Breast epithelium (tissue), 4 donors: ENCODE measurements at places on chromosomes 2 and 18. TPM values are rescaled to one million over a fixed set of nuclear protein-coding genes. Genes with fewer than 3 reads are reported as not detected.

DNA sequence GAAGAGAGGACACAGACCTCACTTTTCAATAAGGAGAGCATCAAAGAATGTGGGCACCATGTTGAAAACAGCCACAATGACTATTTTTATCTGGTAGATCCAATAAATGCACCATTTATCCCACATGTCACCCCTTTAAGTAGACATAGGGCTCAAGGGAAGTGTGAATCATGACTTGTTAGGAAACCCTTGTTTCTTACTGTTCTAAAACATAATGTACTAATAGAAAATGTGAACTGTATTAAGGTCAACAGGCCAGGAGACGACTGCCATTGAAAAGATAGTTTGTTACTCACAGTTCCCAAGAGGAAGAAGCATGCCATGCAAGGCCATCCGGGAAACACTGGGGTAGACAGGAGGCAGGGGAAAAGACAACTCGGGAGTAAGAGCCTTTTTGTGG lies 137.7 kb downstream of the EN1 start:
- H3K27me3 ChIP-seq, result no peaks in the 10 kb centered on the region
- H3K4me1 ChIP-seq, result no peaks in the 10 kb centered on the region
- no peak for DNase-seq
- H3K27ac ChIP-seq, result no peak overlapping the region

GRCh38 chr2:126558029-126558428 lies 97.9 kb upstream of the GYPC start:
- DNase-seq, result no peak
- H3K27me3 ChIP-seq, result no peaks in the 10 kb centered on the region
- no peaks in the 10 kb centered on the region for H3K36me3 ChIP-seq
- H3K27ac ChIP-seq, result no peak overlapping the region

DNA sequence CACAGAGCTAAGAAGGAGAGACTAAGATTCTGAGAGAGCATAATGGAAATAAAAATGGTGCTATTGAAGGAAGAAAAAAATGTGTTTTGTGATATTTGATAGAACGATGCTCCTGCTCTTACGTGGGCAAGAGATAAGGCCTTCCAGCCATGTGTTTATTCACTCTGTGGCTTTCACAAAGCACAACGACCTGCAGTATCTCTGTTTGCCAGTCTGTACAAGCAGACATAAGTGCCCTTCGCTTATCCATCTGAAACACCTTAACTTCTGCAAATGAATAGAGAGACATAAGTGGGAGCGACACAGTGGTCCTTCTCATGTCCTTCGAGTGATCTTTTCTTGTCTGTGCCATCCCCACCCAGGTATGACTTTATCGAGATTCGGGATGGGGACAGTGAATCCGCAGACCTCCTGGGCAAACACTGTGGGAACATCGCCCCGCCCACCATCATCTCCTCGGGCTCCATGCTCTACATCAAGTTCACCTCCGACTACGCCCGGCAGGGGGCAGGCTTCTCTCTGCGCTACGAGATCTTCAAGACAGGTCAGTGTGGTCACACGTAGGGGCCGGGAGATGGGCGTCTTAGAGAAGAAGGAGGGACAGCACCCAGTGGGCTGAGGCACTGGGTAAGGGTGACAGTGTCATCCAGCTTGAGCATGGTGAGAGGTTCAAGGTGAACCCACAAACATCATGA lies 33.7 kb downstream of the NRP2 start:
- no peaks in the 10 kb centered on the region for H3K27me3 ChIP-seq
- no peaks in the 10 kb centered on the region for H3K36me3 ChIP-seq
- no peak for DNase-seq
- no peak overlapping the region for H3K27ac ChIP-seq
- peaks cover 3% of the 10 kb centered on the region for H3K4me1 ChIP-seq

DNA sequence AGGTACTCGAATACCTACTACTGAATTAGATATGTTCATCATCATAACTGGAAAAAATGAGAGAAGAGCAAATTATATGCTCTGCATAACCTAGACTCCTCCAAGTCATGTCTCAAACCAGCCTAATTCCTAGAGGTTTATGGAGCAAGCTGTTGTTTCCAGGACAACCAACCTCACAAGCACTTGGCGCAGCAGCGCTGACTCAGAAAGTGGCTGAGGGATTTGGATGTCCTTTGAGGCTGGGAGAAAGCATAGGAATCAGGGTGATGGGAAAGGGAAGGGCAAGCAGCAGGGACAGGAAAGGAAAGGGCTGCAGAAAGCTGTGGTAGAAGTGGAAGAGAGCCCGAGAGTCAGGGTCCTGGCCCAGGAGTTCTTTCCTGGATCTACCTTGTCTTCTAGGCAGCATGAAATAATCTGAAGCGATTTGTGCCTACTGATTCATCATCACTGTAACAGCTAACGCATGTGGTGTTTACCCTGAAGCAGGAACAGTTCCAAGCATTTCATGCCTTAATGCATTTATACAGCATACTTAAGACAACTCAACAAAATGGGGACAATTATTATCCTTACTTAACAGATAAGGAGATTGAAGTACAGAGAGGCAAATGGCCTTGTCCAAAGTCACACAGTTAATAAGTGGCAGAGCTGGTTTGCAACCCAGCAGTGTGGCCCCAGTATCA lies 3.7 kb downstream of the PLEK start:
- H3K4me3 ChIP-seq, result no peak overlapping the region
- no peaks in the 10 kb centered on the region for H3K36me3 ChIP-seq
- no peak overlapping the region for H3K27ac ChIP-seq
- H3K4me1 ChIP-seq, result no peaks in the 10 kb centered on the region
- DNase-seq, result no peak
- no peaks in the 10 kb centered on the region for H3K27me3 ChIP-seq

- no peaks in the 10 kb centered on the region for H3K4me1 ChIP-seq
- no peak overlapping the region for H3K27ac ChIP-seq
- no peak overlapping the region for H3K4me3 ChIP-seq
Observed at GRCh38 chr2:224843141-224843540, 127.0 kb upstream of the CCDC195 start.

DNA sequence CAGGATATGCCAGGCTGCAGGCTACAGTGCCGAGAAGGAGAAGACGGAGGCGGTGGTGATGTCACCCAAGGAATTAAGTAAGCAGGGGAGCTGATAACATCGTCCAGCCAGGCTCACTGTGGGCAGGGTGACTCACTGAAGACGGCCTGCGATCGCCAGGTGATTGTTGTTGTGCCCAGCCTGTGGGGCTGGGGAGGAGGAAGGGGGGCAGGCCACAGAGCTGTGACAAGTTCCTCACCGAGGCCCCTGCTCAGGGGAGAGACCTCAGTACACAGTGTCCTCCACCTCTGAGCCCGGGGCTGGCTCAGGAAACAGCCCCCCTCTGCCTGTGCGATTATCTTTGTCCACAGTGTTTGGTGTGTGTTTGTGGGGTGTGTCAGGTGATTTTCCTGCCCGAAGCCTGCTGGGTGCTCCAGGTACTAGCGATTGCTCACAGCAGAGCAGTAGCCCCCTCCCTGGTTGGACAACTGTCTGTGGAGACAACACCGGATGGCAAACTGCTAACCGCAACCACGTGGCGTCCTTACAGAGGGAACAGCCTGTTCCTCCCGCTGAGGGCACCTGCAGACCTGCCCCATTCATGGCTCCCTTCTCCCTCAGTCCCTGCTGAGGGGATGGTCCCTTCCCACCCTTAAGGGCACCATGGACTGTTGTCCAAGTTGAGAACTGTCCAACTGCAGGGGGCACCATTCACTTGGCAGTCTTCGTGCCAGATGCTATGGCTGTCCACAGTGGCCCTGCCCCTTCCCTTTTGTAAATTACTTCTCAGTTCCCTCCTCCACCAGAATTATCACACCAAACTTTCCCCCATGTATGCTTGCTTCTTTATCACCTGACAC lies 95.1 kb downstream of the ZFP36L2 start:
- H3K4me1 ChIP-seq, result peaks cover 8% of the 10 kb centered on the region
- peak overlapping the region; percentile 93 for H3K27ac ChIP-seq
- peak overlapping the region; percentile 9 for H3K4me3 ChIP-seq
- peak; percentile 95 for DNase-seq
- H3K36me3 ChIP-seq, result no peaks in the 10 kb centered on the region

DNA sequence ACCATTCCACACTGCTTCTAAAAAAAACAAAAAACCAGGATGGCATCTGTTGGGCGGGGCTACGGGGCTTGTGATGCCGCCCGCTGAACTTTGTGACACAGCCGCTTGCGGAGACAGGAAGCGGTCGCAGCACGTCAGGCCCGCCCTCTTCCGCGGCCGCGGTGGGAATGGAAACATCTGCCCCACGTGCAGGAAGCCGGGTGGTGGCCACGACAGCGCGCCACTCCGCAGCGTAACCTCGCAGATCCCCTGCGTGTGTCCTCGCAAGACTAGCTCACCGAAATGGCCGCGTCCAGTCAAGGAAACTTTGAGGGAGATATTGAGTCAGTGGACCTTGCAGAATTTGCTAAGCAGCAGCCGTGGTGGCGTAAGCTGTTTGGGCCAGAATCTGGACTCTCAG lies 168.5 kb downstream of the SUCLG1 start:
- H3K27ac ChIP-seq, result no peak overlapping the region
- no peaks in the 10 kb centered on the region for H3K27me3 ChIP-seq
- no peak for DNase-seq
- H3K36me3 ChIP-seq, result no peaks in the 10 kb centered on the region
- H3K4me1 ChIP-seq, result no peaks in the 10 kb centered on the region
- no peak overlapping the region for H3K4me3 ChIP-seq

DNA sequence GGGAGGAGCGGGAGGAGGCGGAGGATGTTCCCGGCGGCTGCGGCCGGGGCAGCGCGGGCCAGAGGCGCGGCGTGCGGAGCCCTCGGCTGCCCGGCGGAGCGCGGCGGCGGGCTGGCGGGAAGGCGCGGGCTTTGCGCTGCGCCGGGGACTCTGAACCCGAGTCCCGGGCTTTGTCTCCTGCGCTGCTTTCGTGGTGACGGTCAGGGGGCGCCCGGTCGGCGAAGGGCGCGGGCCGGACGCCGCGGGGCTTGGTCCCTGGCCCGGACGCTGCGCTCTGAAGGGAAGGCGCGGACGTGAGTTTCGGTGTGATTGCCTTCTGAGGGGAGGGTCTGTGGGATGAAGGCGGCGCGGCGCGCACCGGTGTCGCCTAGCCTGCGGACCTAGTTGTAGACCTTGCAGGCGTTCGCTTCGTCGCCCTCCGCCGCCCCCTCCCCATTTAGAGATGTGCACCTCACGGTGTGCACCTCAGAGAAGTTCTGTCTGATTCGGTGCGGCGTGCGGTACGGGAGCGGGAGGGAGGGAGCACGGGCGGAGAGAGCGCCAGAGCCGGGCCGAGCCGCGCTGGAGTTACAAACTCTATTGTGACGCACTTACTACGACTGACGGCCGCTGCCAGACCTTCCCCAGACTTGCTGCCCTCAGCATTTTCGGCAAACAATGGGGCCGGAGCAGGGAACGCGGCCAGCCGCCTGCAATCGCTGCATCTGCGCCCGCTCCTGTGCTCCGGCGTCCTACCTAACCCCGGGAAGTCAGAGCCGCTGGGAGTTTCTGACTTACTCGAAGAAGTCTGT lies 2.1 kb downstream of the BCL2L11 start:
- no peaks in the 10 kb centered on the region for H3K27me3 ChIP-seq
- DNase-seq, result peak; percentile 90
- peak overlapping the region; percentile 95 for H3K27ac ChIP-seq
- H3K4me3 ChIP-seq, result peak overlapping the region; percentile 82

DNA sequence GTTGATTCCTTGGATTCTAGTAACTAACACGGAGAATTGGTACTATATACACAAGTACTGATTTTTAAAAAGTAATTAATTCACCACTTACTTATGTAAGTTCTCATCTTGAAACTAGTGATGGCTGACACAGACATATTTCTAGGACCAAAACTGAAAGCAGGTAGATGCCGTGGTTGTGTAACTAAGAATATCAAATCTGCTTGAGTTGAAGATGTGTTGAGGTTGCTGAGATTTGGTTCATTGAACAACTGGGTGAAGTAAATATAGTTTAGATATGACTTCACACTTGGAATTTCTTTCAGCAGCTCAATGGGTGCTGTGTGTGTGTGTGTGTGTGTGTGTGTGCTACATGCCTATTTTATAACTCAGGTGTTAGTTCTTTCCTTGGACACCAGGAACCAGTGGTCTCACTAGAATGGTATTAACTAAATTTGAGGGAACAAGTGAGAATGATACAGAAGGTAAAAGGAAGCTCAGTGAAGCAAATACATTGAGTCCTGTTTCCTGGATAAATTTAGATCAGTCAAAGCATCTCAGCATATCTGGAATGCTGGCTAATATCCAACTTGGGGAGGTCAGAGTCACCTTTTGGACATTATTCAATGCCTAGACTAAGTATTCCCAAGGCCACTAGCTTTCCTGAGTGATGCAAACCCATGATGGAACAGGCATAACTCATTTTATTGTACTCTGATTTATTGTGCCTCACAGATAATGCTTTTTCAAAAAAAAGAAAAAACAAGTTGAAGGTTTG lies 110.7 kb upstream of the ZEB2 start:
- no peak overlapping the region for H3K27ac ChIP-seq
- H3K4me1 ChIP-seq, result no peaks in the 10 kb centered on the region
- no peak overlapping the region for H3K4me3 ChIP-seq
- H3K27me3 ChIP-seq, result no peaks in the 10 kb centered on the region
- no peaks in the 10 kb centered on the region for H3K36me3 ChIP-seq
- DNase-seq, result no peak

GRCh38 chr2:119198240-119198840 lies 25.3 kb upstream of the STEAP3 start:
- H3K36me3 ChIP-seq, result no peaks in the 10 kb centered on the region
- no peak overlapping the region for H3K27ac ChIP-seq
- no peaks in the 10 kb centered on the region for H3K4me1 ChIP-seq
- no peak overlapping the region for H3K4me3 ChIP-seq
- H3K27me3 ChIP-seq, result no peaks in the 10 kb centered on the region
- no peak for DNase-seq

DNA sequence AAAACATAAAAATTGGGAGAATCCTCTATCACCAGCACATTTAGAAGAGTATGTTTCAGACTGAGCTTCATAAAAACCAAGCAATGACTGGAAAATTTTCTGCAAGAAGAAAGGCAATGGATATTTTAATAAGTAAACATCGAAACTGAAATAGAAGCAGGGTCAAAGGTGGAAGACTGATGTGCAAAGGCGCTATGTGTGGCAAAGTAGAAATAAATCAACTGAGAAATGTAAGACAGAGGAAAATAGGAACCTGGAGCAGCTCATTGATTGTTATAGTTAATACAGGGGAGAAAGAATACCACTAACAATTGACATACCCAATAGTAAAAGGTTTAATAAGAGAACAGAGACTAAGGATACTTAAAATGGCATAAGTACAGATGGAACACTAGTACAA lies 818.4 kb downstream of the SOCS6 start:
- no peak overlapping the region for H3K4me3 ChIP-seq
- DNase-seq, result no peak
- H3K27ac ChIP-seq, result no peak overlapping the region
- H3K27me3 ChIP-seq, result no peaks in the 10 kb centered on the region
- no peaks in the 10 kb centered on the region for H3K4me1 ChIP-seq

GRCh38 chr2:134713176-134713575 lies 5.6 kb downstream of the TMEM163 start:
- no peak overlapping the region for H3K27ac ChIP-seq
- no peaks in the 10 kb centered on the region for H3K27me3 ChIP-seq
- H3K4me3 ChIP-seq, result no peak overlapping the region
- DNase-seq, result no peak
- no peaks in the 10 kb centered on the region for H3K36me3 ChIP-seq
- no peaks in the 10 kb centered on the region for H3K4me1 ChIP-seq

GRCh38 chr2:114192362-114192761 lies 250.1 kb upstream of the DPP10 start:
- DNase-seq, result no peak
- no peak overlapping the region for H3K27ac ChIP-seq
- no peak overlapping the region for H3K4me3 ChIP-seq

GRCh38 chr2:174759381-174760065 lies 4.7 kb downstream of the CHRNA1 start:
- no peaks in the 10 kb centered on the region for H3K36me3 ChIP-seq
- H3K27me3 ChIP-seq, result no peaks in the 10 kb centered on the region
- H3K4me3 ChIP-seq, result no peak overlapping the region
- H3K4me1 ChIP-seq, result no peaks in the 10 kb centered on the region
- no peak for DNase-seq

The FOXI3 gene
- total RNA-seq, result not detected

The FAM136A gene
- 24.2 TPM for total RNA-seq

The PLEKHH2 gene
- 63.5 TPM for total RNA-seq

The CAPN13 gene
- total RNA-seq, result not detected
